ENCODE measurements at places on chromosomes 7 and 10. TPM values are rescaled to one million over a fixed set of nuclear protein-coding genes. Genes with fewer than 3 reads are reported as not detected.

DNA sequence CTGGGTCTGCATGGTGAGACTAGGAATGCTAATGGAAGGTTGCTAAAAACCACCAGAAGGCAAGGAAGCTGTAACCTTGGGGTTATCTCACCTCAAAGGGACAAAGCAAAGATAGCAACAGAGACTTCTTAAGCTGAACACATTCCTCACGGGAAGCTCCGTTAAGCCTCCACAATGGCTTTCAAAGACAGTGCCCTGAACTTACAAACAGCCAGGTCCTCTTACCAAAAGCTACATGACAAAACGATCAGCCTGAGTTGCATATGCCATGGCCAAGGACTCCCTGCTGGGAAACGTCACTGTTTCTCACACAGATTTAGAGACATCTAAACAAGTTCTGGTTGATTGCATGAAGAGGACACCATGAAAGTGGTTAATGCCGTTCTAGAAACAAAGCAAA is 52.7 kb downstream of the HTR5A start:
- H3K27ac ChIP-seq: no peak overlapping the region
- DNase-seq: no peak
- no peaks in the 10 kb centered on the region for H3K27me3 ChIP-seq

The C10orf62 gene
- 0.56 TPM for total RNA-seq

The PCLO gene
- total RNA-seq: 3.3 TPM

The PTPN20 gene
- total RNA-seq: 7.1 TPM

All from pancreas (tissue), 10 donors.